Globus pallidus (tissue), 1 donor: ENCODE measurements at places on chromosomes 1 and 21.

DNA sequence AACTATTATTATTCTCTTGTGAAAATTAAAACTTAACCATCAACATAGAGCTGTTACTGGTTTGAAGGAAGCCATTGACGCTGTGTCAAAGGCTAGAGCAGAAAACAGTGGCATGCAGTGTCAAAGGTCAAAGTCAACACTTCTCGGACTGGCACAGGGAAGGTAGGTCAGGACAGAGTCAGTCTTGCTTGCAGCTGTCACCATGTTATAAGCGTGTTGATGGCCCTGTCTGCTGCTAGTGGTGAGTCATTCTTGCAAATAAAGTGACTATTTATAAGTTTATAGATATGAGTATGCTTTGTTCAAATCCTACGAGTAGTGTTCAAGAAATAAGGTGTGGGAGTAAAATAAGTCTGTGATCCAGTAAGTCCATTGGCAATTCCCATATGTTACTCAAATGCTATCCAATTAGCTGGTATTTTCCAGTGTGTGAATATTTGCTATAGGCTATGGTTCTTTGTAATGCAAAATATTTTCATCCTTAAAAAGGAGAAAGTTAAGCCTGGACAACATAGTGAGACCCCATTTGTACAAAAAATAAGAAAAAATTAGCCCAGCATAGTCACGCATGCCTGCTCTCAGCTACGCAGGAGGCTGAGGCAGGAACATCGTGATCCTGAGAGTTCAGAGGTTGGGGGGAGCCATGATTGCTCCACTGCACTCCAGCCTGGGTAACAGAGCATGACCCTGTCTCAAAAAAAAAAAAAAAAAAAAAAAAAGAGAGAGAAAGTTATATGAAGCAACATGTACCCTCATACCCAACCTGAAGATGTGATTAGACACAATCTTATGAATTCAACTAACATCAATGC is 26.3 kb upstream of the TINAGL1 start:
- no peak for DNase-seq

- DNase-seq, result no peak
Observed at GRCh38 chr21:14243461-14243860, 27.5 kb downstream of the RBM11 start.

DNA sequence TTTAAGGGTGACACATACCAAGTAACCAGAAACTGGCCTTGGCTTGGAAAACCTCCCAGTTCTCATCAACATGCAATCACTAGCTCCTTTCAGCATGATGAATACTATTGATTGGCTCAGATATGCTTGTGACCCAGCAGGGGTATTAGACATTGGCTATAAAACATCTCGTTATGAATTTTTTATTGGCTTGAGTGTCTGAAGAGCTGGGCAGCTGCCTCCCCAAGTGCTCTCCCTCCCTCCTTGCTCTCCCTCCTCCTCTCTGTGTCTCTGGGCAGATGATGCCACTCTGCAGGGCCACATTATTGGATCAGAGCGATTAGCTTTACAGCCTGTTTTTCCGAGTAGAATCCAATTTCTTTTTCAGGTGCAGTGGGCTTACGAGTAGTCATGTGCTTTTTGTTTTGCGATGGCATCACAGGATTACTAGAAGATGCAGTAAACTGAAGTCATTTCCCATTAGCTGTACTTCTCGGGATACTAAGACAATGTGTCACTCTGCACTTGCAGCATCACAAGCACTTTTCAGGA is 79.3 kb upstream of the ATF3 start:
- DNase-seq, result peak; percentile 46

GRCh38 chr21:19322360-19322759 is 918.8 kb upstream of the TMPRSS15 start:
- DNase-seq, result peak; percentile 40

- peak; percentile 36 for DNase-seq
Observed at GRCh38 chr1:173112129-173112528, 61.4 kb upstream of the TNFSF18 start.

- DNase-seq, result peak; percentile 72
Observed at GRCh38 chr1:14923727-14924452, 229.7 kb upstream of the TMEM51 start.

DNA sequence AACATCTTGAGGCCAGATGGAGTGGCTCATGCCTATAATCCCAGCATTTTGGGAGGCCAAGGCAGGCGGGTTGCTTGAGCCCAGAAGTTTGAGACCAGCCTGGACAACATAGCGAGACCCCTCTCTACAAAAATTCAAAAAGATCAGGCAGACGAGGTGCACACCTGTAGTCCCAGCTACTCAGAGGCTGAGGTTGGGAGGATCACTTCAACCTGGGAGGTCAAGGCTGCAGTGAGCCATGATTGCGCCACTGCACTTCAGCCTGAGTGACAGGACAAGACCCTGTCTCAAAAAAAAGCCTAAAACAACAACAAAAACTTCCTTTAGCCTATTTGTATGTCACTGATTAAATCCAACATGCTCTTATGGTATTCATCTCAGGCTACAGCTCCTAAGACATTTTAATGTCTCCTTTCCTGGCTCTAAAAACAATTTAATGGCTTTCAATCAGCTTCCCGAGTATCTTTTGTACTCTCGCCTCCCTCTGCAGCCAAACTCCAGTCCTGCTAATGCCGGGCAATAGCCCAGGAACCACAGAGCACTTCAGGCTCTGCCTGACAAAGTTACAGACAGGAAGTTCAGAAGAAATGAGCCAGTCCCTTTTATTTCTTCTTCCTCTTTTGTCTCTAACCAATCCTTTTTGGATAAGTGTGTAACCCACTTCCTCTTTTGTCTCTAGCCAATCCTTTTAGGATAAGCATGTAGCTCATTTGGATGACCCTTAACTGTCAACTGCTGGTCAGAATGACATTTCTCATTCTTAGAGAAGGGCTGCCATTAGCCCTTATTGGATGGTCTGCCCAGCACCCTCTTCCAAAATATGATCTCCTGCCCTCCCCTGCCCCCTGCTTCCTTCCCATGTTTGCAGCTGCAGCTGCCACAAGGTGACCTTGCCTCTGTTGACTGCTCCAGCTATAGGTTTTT is 6.6 kb upstream of the DOP1B start:
- peak; percentile 69 for DNase-seq

- no peak for DNase-seq
Observed at GRCh38 chr21:46443910-46444309, 14.8 kb upstream of the DIP2A start.

- DNase-seq, result no peak
Observed at GRCh38 chr1:27503844-27504587, 14.0 kb upstream of the WASF2 start.

- DNase-seq, result peak; percentile 34
Observed at GRCh38 chr1:1788646-1789431, 10.6 kb upstream of the NADK start.

DNA sequence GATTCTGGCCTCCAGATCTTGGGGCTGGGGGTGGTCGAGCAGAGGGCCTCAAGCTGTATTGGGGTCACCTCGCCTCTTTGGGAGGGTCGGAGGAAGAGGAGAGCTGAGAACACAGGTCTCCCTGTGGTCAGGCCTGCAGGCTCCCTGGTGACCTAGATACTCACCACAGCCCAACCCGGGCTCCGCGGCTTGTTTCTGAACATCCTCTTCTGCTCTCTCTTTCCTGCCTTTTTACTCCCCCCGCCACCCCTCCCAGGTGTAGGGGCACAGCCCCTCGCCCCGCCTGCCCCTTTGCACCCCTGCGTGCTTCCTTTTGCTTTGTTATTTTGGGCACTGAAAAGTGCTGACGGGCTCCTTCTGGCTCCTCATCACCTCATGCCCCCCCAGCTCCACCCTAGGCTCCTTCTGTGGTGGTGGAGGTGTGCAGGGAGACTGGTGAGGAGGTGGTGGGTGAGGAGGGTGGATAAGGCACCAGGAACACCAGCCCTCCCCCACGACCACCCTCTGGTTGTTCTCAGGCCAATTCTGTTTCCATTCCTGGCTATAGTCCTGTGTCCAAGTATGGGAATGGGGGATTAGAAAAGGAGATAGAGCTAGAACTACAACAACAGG is 10.6 kb upstream of the LINGO4 start:
- DNase-seq, result no peak

- no peak for DNase-seq
Observed at GRCh38 chr21:28587748-28588147, 404.9 kb downstream of the LTN1 start.

GRCh38 chr1:222181191-222181590 is 366.7 kb downstream of the HHIPL2 start:
- DNase-seq, result no peak

DNA sequence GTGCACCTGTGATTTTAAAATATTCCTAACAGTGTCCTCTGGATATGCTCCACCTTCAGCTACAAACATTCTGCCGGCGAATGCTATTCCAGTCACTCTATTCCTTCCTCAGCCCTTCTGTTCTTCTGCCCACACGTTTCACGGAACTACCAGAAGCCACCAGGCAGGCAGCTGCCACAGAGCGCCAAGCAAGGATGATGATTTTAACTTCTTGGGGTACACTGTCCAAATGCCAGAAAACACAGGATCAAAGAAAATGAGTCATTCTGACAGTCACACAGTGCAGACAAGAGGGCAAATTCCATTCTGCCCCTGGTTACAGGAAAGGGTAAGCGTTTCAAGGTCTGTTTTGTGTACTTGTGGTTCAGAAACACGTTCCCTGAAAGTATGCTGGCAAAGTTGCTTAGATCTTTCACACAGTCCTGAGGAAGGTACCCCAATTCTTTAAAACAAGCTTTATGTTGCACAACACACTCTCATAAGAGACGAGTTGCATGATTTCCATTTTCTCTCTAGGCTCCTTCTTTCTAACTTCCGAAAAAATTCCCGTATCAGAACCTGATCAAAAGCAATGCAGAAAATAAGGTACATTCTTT is 508.3 kb upstream of the PKN2 start:
- no peak for DNase-seq

GRCh38 chr1:230128569-230129285 is 61.7 kb downstream of the GALNT2 start:
- no peak for DNase-seq

GRCh38 chr1:9270290-9270883 is 22.3 kb upstream of the SPSB1 start:
- no peak for DNase-seq

- no peak for DNase-seq
Observed at GRCh38 chr1:94504601-94505000, 37.0 kb downstream of the F3 start.

DNA sequence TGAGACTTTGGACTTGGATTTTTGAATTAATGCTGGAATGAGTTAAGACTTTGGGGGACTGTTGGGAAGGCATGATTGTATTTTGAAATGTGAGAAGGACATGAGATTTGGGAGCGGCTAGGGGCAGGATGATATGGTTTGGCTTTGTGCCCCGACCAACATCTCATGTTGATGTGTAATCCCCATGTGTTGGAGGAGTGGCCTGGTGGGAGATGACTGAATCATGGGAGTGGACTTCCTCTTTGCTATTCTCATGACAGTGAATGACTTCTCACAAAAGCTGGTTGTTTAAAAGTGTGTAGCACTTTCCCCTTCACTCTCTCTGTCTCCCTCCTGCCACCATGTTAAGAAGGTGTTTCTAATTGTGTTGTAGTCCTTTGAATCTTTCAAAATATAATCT is 9.3 kb upstream of the PHGDH start:
- no peak for DNase-seq
